ENCODE measurements at places on chromosomes 3 and 15.
A peak's percentile ranks its signal among the peaks of the same experiment; 100 is the strongest.

GRCh38 chr3:4641863-4642563 lies 148.9 kb downstream of the ITPR1 start:
- DNase-seq: no peak

DNA sequence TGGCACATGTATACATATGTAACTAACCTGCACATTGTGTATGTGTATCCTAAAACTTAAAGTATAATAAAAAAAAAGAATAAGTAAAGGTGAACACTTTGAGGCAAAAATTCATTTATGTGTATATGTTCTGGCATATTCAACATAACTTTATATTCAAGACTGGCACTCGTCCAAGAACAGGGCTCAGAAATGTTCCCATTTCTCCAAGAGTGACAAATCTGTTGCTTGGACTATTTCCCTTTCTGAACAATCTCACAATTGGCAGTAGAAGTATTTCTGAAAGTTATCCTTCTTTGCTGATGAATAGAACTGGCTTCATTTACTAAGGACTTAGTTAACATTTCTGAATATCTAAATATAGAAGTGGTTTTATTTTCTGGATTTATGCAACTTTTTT lies 212.8 kb downstream of the ADAMTSL3 start:
- DNase-seq: no peak

DNA sequence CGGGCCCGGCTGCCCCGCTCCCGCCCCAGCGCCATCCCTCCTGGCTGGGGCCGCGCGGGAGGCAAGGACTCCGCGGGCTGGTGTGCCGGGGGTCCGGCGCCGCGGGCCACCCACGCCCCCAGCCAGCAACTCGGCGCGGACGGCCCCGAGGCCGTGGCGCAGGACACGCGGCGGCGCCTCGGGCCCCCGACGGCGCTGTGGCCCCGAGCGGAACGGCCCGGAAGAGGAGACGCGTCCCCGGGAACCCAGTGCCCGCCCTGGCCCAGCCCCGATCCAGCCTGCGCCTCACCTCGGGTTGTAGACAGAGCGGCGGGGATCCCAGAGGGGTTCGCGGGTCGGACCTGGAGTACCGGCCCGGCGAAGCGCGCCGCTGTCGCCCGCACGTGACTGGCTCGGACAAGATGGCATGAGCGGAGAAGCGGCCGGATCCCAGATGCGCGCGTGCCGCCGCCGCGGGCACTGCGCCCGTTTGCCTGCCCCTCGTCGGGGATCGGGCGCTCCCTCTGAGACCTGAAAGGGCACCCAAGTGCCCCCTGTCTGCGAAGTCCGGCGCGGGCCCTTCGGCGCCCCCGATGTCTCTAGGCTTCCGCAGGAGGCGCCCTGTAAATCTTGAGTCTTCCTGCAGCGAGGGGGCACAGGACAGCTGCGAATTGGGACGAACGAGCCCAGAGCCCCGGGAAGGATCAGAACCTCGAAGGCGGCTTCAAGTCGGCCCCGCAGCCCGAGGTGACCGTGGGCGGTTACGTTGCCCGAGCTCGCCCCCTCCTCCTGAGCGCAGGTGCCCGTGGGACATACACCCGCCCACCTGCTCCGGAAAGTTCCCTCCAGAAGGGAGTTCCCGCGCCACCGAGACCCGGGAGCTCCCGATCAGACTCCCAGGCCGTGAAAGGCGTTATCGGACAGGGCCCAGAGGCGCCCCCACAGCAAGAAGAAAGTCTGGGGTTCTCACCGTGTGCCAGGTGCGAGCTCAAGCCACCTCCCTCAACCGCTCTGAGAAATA lies 598 bp upstream of the SFMBT1 start:
- DNase-seq: peak; percentile 67

DNA sequence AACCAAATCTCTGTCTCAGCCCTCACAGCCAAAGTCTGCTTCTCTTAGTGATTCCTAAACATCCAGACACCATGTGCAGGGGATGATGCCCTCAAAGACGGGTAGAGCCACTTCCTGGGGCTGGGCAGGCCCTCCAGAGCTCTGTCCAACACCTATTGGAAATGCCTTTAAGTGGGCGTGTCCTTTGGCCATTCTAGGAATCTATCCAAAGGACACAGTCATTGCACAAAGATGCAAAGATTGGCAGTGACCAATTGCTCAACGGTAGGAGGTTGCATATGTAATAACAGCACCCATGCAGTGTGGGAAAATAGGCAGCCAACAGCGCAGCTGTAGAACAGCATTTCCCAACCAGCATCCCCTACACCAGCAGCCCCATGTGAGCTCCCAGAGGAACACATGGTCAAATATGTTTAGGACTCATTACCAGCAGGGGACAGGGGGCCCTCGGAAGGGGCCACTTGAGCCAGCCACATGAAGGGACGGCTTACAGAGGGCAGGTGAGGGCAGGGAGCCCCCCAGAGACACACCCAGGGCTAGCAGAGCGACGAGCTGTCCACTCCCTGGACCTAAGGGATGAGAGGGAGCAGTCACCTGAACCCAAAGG lies 142.8 kb upstream of the IQSEC1 start:
- DNase-seq: no peak

- DNase-seq: no peak
Measured at GRCh38 chr3:107861904-107862303, 228.9 kb downstream of the CD47 start.

DNA sequence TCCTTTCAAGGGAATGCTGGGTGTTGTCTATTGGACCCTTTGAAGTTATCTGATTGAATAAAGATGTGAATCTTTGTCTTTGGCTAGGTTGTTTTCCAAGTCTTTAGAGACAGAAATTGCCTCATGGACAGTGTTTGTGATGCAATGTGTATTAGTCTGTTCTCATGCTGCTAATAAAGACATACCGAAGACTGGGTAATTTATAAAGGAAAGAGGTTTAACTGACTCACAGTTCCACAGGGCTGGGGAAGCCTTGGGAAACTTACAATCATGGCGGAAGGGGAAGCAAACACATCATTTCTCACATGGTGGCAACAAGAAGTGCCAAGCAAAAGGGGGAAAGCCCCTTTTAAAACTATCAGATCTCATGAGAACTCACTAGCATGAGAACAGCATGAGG lies 88.8 kb upstream of the PLXND1 start:
- DNase-seq: peak; percentile 81

GRCh38 chr3:172082269-172082668 lies 42.9 kb downstream of the FNDC3B start:
- DNase-seq: no peak

DNA sequence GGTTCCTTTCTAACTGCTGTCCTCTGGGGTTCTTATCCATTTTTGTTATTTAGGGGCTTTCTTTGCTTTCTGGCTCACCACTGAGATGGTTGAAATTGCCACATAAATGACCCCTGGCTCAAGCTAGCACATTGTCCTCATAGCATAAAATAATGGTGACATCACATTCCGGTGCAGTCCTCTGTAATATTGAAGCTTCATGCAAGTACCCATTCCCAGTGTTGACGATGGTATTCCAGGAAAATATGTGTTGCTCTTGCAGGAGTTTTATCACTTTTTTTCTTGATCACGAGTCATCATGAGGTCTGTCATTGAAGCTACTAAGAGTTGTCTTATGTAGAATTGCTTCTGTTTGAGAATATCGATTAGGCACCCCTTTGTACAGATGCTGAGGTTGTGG lies 56.1 kb downstream of the CRTC3 start:
- no peak for DNase-seq

GRCh38 chr3:81094986-81095385 lies 666.5 kb downstream of the GBE1 start:
- no peak for DNase-seq

DNA sequence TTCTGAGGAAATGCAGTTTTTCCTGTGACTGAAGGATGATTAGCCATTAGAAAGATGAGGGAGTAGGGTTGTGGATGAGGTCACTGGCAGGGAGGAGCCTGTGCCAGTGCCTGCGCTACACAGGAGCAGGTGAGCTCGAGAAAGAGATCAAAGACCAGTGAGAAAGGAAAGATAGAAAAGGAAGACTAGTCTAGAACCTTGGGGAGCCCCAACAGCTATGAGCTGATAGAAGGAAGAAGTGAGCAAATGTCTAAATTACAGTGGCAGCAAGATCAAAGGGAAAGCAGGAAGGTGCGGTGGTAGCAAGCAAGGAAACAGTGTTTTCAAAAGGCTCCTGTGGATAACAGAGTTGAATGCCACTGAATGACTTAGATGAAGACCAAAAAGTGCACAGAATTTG lies 39.6 kb downstream of the LNP1 start:
- DNase-seq: no peak

DNA sequence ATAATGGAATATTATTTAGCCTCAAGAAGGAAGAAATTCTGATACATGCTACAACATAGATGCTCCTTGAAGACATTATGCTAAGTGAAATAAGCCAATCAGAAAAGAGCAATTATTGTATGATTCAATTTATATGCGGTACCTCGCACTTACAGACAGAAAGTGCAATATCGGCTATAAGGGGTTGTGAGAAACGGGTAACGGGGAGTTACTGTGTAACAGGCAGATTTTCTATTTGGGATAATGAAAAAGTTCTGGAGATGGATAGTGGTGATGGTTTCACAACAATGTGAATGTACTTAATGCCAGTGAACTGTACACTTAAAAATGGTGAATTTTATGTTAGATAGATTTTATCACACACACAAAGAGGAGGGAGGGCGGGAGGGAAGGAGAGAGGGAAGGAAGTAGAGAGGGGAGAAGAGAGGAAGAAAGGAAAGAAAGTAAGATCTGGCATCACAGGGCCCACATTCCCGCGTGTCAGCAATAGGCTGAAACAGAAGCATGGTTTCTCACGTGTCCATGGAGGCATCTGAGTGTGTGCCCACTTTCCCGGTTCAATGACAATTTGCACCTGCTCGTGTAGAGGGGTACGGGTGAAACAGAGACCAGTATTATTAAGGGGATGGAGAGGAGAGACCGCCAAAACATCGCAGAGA lies 700 bp upstream of the BLM start:
- DNase-seq: no peak

DNA sequence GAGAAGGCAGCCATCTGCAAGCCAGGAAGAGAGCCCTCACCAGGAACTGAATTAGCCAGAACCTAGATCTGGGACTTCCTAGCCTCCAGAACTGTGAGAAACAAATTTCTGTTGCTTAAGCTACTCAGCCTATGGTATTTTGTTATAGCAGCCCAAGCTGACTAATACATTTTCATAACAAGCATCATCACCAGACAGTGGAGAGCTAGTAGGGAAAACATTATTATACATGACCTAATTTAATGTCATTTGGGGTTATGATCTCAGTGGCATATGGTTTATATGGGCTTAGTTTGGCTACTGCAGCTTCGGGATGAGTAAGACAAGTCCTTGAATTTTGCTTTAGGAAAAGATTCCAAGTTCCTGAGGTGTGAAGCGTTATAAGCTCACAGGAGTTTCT lies 35.6 kb downstream of the LNP1 start:
- peak; percentile 36 for DNase-seq

GRCh38 chr15:35667908-35668307 lies 121.9 kb upstream of the DPH6 start:
- no peak for DNase-seq

- DNase-seq: no peak
Measured at GRCh38 chr3:64915778-64916177, 228.0 kb upstream of the ADAMTS9 start.

DNA sequence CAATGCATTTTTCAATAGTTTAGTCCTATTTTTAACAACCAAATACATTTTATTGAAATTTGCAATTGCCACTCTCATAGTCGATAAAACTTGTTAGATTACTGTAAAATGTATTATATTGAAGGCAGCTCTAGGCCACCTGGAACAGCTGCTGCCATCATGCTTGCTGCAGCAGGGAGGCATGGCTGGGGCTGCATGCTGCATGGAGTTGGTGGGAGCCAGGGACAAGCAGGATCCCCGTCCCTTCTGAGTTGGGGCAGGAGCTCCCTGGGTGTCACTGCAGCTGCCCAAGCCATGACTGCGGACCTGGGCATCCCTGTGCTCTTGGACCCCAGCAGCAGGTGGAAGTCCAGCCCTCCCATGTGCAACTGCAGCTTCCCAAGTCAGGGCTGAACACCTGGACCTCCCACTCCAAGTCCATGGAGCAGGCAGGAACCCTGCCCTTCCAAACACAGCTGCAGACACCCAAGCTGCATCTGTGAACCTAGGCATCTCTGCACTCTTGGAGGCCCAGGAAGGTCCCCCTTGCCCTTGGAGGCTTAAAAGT lies 742.0 kb downstream of the ZBBX start:
- DNase-seq: no peak

DNA sequence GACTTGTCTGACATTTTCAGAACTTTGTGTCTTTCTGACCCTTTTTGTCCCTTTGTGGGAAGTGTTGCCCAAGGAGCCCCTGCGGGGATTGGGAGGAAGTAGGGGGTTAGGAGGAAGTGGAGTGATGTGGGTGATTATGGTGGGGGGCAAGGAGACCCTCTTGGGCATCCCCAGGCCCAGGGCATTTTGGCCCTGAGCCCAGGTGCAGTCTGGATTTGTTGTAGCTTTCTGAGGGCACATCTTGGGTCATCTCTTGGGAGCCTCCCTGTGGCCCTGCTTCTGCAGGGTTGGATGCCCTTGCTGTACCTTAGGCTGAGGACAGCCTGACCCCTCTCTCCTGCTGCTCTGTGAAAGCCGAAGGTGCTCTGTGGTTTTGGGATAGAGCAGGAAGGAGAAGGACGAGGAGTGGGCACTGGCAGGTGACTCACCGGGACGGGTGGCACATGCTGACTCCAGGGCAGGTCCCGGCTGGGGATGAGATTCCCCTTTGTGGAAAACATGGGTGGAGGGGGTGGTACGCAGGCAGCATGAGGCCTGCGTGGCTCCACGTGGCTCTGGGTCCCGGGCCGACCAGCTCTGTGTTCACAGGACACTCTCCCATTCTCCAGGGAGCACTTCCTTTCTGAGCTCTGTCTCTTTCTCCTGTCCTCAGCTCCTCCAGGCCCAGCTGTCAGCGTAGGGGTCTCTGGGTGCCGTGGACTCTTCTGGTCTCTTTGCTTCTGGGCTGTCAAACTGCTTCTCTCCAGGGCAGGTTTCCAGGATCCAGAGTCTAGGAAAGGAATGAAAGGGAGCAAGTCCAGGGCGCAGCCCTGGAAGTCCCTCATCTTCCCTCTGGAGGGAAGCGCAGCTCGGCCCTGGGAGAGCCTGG lies 11.8 kb downstream of the CD276 start:
- DNase-seq: no peak

DNA sequence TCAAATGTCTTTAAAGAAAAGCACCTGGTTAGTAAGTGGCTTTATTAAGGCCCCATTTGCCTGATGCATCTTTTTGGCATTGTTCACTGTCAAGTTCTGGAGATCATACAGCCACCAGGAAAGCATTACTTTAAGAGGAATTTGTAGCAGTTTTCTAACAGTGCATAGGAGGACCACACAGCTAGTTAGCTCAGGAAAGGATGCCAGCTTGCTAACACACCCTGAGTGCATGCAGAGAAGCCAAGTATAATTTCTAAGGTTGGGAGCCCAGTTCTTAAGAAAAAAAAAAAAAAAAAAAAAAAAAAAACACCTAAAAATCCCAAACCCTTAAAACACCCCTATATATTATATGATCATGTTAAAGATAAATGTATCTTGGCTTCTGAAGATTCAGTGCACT lies 102.0 kb upstream of the FEZF2 start:
- no peak for DNase-seq

GRCh38 chr3:139629033-139629432 lies 48.7 kb downstream of the NMNAT3 start:
- DNase-seq: peak; percentile 29

Measured in suppressor macrophage treated with lipopolysaccharide for 4 hours (primary cell).